NCI-H1694 (cell line): ENCODE measurements at places on chromosomes 2 and 18.

DNA sequence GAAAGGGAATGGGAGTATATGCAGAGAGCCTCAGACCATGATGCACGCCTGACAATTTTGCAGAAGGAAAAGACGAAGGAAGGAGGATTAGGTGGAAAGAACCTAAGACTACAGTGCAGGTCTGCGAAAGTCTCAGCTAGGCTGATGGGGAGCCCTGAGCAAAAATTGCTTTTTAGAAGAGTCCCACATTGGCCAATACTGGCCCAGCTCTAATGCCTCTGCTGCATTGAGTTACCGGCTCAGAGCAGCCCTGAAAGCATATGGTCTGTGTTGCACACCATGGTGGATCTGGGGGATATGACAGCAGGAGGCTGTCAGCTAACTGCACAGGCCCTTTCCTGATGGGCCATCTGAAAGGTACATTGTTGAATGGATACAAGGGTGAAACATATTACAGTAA lies 48.3 kb upstream of the CAVIN2 start:
- DNase-seq = no peak

DNA sequence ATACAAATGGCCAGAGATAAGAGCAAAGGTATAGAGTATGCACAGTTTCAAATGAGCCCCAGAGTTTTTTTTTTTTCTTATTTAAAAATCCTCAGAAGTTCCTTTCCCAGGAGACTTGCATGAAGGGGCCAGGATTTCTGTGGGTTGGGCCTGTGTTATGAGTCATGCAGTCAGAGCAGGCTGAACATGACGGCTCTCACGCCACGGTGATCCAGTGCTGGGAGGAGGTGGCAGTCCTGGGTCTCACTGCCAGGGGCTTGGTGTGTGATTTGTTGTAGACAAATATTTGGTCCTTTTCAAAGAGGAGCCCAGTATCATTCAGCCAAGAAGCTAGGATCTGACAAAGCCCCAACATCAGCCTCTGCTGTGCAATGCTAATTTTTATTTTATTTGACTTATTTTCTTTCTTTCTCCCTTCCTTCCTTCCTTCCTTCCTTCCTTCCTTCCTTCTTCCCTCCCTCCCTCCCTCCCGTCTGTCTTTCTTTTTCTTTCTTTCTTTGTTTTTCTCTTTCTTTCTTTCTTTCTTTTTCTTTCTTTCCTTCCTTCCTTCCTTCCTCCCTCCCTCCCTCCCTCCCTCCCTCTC lies 10.4 kb upstream of the KCNE4 start:
- DNase-seq = no peak

DNA sequence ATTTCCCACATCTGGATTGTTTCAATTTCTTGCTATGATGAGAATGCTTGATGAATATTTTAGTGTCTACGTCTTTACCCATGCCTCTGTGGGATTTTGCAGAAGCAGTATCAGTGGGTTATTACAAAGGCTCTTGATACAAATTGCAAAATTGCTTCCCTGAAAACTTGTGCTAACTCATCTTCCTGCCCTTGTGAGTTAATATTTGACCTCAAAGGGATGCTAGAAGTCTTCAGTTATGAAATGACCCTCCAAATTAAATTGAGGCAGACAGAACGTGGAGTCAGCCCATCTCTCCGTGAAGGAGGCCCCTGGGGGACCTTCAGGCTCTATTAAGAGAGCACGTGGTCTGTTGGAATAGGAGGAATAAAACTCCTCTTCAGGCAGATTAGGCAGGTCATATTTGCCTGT lies 239.2 kb upstream of the HS6ST1 start:
- no peak for DNase-seq

DNA sequence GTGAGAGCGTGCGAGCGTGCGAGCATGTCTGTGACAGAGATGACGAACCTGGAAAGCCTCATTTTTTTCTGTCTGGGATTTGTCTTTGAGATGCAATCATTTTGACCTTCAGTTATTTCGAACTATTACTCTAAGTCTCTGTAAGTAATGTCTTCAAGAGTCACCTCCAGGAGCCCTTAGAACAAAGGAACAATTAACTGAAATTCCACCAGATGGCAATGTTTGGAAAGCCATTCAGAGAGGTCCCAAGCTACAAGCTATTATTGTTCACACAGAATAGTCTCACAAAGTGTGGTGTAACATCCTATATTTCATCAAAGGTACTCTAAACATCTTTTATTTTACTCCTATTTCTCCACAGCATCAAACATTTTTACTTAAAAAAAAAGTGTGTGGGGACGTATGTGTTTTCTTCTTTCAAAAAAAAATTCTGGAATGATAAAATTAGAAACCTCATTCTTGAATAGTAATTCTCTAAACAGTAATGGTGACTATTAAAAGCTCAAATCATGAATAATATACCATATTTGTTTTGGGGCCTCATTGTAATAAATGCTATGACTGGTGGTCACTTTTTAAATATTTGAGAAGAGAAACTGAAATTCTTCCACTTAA lies 35.1 kb upstream of the MAPRE2 start:
- DNase-seq = peak; percentile 64

GRCh38 chr2:172843902-172844715 lies 108.5 kb downstream of the RAPGEF4 start:
- no peak for DNase-seq

DNA sequence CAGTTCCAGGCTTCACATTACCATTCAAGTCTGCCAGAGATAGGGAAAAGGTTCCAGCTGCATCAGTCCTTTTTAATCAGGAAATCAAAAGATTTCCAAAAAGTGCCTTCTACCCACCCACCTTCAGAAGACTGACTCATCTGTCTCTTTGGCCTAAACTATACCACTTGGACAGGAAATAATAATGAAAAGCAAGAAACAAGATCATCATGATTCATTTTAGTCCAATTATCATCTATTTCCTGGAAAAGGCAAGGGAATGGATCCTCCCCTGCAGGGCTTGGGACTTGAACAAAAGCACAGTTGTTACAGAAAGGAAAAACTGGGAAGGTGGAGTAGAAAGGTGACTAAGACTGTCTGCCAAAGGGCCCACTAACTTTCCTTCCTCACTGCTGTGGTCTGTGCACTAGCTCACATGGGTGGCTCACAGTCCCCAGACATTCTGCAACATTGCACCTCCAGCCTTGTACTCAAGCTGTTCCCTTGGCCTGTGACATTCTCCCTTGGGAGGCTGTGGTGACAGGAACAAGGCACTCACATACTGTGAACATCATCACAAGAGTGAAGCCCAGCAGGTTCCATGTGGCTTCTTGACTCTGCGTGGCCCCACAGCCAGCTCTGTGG lies 75.3 kb downstream of the VSNL1 start:
- no peak for DNase-seq
